Right ventricle myocardium superior (tissue), 1 donor: ENCODE measurements at places on chromosomes 2 and 18. TPM values are rescaled to one million over a fixed set of nuclear protein-coding genes. Genes with fewer than 3 reads are reported as not detected.

GKN2 gene
- not detected for total RNA-seq

VAMP5 gene
- 56.3 TPM for total RNA-seq

ABCG5 gene
- total RNA-seq: not detected

ALKAL2 gene
- total RNA-seq: not detected

POTEJ gene
- total RNA-seq: not detected

EMILIN1 gene
- total RNA-seq: 17.4 TPM

C2orf72 gene
- 0.05 TPM for total RNA-seq

AFF3 gene
- total RNA-seq: 7.6 TPM
